Tibial nerve (tissue), 4 donors: ENCODE measurements at places on chromosomes 12 and 14. TPM values are rescaled to one million over a fixed set of nuclear protein-coding genes. Genes with fewer than 3 reads are reported as not detected.
A peak's percentile ranks its signal among the peaks of the same experiment; 100 is the strongest.

KCTD10 gene
- 59.8 TPM for total RNA-seq

FSCB gene
- 0.42 TPM for total RNA-seq

NOP9 gene
- total RNA-seq, result 18.8 TPM

KLRC3 gene
- not detected for total RNA-seq

BICDL1 gene
- total RNA-seq, result 1.4 TPM

TEAD4 gene
- 20.1 TPM for total RNA-seq

HOXC4 gene
- 5.2 TPM for total RNA-seq

RPS6KL1 gene
- total RNA-seq, result 4.2 TPM

DNA sequence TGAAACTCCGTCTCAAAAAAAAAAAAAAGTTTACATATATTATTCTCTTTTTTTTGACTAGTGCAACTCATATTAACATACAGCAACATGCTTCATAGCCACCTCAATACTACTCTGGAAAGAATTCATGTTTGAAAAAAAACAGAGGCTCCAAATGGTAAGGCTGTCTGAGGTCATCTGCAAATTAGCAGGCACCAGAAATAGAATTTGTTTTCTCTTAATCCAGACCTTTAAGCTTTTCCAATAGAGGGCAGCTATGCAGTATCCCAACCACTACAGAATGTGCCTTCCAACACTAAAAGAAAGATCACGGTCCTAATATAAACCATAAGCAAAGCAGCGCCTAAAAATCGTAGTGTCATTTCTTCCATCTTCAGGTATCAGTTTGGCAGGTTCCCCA, 12.0 kb downstream of the C2CD5 start:
- DNase-seq, result no peak
- no peaks in the 10 kb centered on the region for H3K4me1 ChIP-seq
- no peak overlapping the region for H3K27ac ChIP-seq
- no peaks in the 10 kb centered on the region for H3K36me3 ChIP-seq

DNA sequence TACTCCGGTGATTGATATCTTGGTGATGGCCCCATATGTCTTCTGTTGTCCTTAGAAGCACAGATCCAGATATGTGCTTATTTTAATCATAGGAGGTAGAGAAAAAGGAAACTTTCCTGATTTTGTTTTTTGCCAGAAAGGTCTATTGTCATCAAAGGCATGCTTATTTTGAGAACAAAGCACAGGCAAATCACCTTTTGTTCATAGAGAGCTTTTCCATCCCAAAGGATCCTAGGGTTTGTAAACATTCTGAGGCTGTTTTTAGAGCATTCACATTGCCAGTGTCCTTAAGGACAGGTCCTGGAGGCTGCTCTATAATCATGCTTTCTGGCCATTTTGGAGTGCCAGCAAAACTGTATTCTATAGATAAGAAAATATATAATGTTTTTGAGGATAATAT, 148.5 kb upstream of the SEL1L start:
- no peaks in the 10 kb centered on the region for H3K36me3 ChIP-seq
- DNase-seq, result no peak
- no peaks in the 10 kb centered on the region for H3K4me1 ChIP-seq
- no peak overlapping the region for H3K27ac ChIP-seq
- H3K27me3 ChIP-seq, result no peaks in the 10 kb centered on the region

DNA sequence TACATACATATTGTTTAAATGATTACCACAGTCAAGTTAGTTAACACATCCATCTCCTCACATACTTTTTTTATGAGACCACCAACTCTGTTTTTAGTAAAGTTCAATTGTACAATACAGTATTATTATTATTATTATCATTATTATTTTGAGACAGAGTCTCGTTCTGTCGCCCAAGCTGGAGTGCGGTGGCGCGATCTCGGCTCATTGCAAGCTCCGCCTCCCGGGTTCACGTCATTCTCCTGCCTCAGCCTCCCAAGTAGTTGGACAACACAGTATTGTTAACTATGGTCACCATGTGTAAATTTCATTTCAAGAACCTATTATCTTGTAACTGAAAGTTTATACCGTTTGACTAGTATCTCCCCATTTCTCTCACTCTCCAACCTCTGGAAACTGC, 942.0 kb upstream of the FBXO33 start:
- no peak overlapping the region for H3K27ac ChIP-seq
- no peaks in the 10 kb centered on the region for H3K4me1 ChIP-seq
- H3K36me3 ChIP-seq, result no peaks in the 10 kb centered on the region
- DNase-seq, result no peak

GRCh38 chr12:95014554-95014953, 11.1 kb upstream of the NDUFA12 start:
- no peak for DNase-seq
- no peaks in the 10 kb centered on the region for H3K36me3 ChIP-seq
- no peaks in the 10 kb centered on the region for H3K4me1 ChIP-seq
- H3K27ac ChIP-seq, result no peak overlapping the region
- H3K27me3 ChIP-seq, result no peaks in the 10 kb centered on the region
- H3K4me3 ChIP-seq, result no peak overlapping the region

DNA sequence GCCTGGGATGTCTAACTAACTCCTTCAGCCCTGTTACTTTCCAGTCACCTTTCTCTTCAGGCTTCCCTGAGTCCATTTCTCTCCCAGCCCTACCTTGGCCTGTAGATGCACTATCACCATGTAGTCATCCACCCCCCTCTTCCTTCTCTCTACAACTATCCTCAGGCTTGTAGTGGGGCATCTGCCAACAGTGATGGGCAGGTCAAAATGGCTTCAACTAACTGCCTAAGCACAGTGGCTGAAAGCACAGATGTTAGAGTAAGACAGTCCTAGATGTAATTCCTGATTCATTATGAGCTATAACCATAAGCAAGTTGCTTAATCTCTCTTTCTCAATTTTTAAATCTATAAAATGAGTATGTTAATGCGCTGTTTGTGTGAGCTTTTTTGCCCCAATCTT, 133.6 kb upstream of the NAV3 start:
- no peaks in the 10 kb centered on the region for H3K27me3 ChIP-seq
- H3K4me1 ChIP-seq, result no peaks in the 10 kb centered on the region
- no peak overlapping the region for H3K27ac ChIP-seq
- H3K36me3 ChIP-seq, result no peaks in the 10 kb centered on the region
- no peak overlapping the region for H3K4me3 ChIP-seq

DNA sequence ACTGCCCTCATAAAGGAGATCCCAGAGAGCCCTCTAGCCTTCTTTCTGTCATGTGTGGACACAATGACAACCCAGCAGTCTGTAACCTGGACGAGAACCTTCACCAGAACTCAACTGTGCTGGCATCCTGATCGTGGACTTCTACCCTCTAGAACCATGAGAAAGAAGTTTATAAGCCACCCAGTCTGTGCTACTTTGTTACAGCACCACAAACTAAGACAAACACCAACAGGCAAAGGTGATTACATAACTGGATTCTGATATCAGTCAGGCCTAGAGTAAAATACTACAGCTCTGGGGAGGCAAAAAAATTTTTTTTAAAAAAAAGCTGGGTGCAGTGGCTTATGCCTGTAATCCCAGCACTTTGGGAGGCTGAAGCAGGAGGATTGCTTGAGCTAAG, 18.5 kb downstream of the TM7SF3 start:
- H3K4me3 ChIP-seq, result no peak overlapping the region
- H3K27me3 ChIP-seq, result no peaks in the 10 kb centered on the region
- no peak for DNase-seq
- H3K4me1 ChIP-seq, result no peaks in the 10 kb centered on the region

GRCh38 chr12:11592484-11592883, 57.0 kb upstream of the ETV6 start:
- H3K27ac ChIP-seq, result no peak overlapping the region
- DNase-seq, result no peak
- H3K4me1 ChIP-seq, result no peaks in the 10 kb centered on the region
- no peaks in the 10 kb centered on the region for H3K36me3 ChIP-seq
- H3K27me3 ChIP-seq, result no peaks in the 10 kb centered on the region

GRCh38 chr14:34081101-34081575, 130.3 kb upstream of the EGLN3 start:
- no peaks in the 10 kb centered on the region for H3K27me3 ChIP-seq
- H3K36me3 ChIP-seq, result no peaks in the 10 kb centered on the region
- no peaks in the 10 kb centered on the region for H3K4me1 ChIP-seq
- H3K27ac ChIP-seq, result no peak overlapping the region

GRCh38 chr14:67413806-67414769, 2.1 kb upstream of the PLEK2 start:
- H3K27ac ChIP-seq, result no peak overlapping the region
- H3K36me3 ChIP-seq, result no peaks in the 10 kb centered on the region
- no peak overlapping the region for H3K4me3 ChIP-seq
- DNase-seq, result no peak
- no peaks in the 10 kb centered on the region for H3K4me1 ChIP-seq

- H3K36me3 ChIP-seq, result no peaks in the 10 kb centered on the region
- H3K4me3 ChIP-seq, result no peak overlapping the region
- DNase-seq, result no peak
- no peaks in the 10 kb centered on the region for H3K27me3 ChIP-seq
- no peak overlapping the region for H3K27ac ChIP-seq
- no peaks in the 10 kb centered on the region for H3K4me1 ChIP-seq
Observed at GRCh38 chr12:66852765-66853164, 173.9 kb upstream of the GRIP1 start.

- DNase-seq, result no peak
- no peaks in the 10 kb centered on the region for H3K36me3 ChIP-seq
- no peak overlapping the region for H3K4me3 ChIP-seq
Observed at GRCh38 chr12:666766-667308, 3.6 kb upstream of the NINJ2 start.

DNA sequence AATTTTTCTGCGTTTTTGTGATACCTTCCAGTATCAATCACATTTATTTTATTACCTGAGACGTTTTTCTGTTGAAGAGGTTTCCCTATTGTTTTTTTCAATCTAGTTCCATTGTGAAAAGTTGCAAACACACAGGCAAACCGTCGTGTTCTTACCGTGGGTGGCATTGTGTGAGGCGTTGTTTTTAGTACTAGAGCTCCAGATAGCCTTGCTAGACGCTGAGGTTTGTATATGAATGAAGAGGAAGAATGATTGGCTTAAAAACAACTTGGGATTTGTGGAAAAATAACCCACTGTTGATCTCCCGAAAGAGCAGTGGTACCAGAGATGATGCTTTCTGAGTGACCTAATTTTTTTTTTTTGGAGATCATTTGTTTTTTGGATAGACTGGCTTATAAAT, 1.0 kb downstream of the SOCS4 start:
- H3K27ac ChIP-seq, result peak overlapping the region; percentile 93
- H3K4me1 ChIP-seq, result peaks cover 5% of the 10 kb centered on the region
- DNase-seq, result no peak
- H3K27me3 ChIP-seq, result no peaks in the 10 kb centered on the region

- no peaks in the 10 kb centered on the region for H3K36me3 ChIP-seq
- H3K4me1 ChIP-seq, result peaks cover 12% of the 10 kb centered on the region
- no peaks in the 10 kb centered on the region for H3K27me3 ChIP-seq
- H3K4me3 ChIP-seq, result peak overlapping the region; percentile 63
Observed at GRCh38 chr14:67515386-67516079, 17.6 kb upstream of the PLEKHH1 start.

- no peak overlapping the region for H3K27ac ChIP-seq
- H3K27me3 ChIP-seq, result no peaks in the 10 kb centered on the region
- DNase-seq, result no peak
- H3K4me3 ChIP-seq, result no peak overlapping the region
- no peaks in the 10 kb centered on the region for H3K36me3 ChIP-seq
- no peaks in the 10 kb centered on the region for H3K4me1 ChIP-seq
Observed at GRCh38 chr12:3000548-3001275, 41.5 kb downstream of the TEAD4 start.

DNA sequence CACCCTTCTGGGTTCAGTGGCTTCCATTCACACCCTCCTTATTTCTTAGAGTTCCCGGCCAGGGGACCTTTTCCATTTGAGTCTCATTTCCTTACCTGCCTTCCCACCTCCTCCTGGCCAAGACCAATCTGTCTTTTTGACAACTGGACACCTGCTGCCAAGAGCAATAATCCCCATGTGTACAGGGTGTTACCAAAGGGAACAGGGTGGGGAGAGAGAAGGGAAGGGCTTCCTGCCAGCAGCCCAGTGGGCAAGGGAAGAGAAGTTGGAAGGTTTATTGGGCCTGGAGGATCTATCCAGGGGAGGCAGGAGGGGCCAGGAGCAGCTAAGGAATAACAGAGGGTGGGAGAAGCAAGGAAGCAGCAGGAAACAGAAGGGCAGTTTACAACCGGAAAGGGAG, 346.2 kb downstream of the C12orf75 start:
- H3K27me3 ChIP-seq, result no peaks in the 10 kb centered on the region
- H3K27ac ChIP-seq, result peak overlapping the region; percentile 0
- no peak for DNase-seq
- H3K36me3 ChIP-seq, result no peaks in the 10 kb centered on the region

- no peaks in the 10 kb centered on the region for H3K27me3 ChIP-seq
- no peaks in the 10 kb centered on the region for H3K4me1 ChIP-seq
- H3K4me3 ChIP-seq, result no peak overlapping the region
- no peak for DNase-seq
Observed at GRCh38 chr12:65999564-66000280, 130.8 kb downstream of the LLPH start.

DNA sequence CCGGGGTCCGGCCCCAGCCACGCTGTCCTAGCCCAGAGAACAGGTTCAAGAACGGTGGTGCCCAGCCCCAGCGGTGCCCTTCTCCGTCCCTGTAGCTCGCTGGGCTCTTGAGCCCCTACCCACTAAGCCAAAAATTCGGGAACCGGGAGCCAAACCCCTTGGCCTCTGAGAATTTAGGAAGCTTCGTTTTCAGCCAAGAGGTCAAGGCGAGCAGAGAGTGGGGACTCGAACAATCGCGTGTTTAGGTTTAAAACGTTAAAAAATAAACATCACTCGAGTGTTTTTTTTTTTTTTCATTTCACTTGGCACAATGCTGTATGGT, 6.2 kb downstream of the SIX1 start:
- H3K4me1 ChIP-seq, result peaks cover 9% of the 10 kb centered on the region
- no peak for DNase-seq
- H3K27me3 ChIP-seq, result peaks cover 100% of the 10 kb centered on the region
- H3K27ac ChIP-seq, result no peak overlapping the region

GRCh38 chr14:104561124-104561557, 18.4 kb upstream of the C14orf180 start:
- H3K4me1 ChIP-seq, result no peaks in the 10 kb centered on the region
- DNase-seq, result no peak
- no peak overlapping the region for H3K4me3 ChIP-seq
- no peaks in the 10 kb centered on the region for H3K27me3 ChIP-seq
- H3K27ac ChIP-seq, result no peak overlapping the region

DNA sequence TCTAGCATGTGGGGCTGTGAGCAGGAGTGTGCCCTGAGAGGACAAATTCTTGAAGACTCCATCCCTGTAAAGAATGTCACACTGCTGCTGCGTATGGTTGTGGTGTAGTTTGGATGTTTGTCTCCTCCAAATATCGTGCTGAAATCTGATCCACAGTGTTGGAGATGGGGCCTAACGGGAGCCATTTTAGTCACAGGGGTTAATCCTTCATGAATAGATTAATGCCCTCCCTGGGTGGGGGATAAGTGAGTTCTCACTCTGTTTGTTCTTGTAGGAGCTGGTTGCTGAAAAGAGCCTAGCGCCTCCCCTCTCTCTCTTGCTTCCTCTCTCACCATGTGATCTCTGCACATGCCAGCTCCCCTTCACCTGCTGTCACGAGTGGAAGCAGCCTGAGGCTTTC, 94.5 kb upstream of the VASH1 start:
- H3K27me3 ChIP-seq, result no peaks in the 10 kb centered on the region
- no peaks in the 10 kb centered on the region for H3K4me1 ChIP-seq
- no peak for DNase-seq
- no peak overlapping the region for H3K27ac ChIP-seq
- H3K4me3 ChIP-seq, result no peak overlapping the region

GRCh38 chr14:70665448-70666360, 24.0 kb downstream of the TTC9 start:
- no peak overlapping the region for H3K27ac ChIP-seq
- no peaks in the 10 kb centered on the region for H3K27me3 ChIP-seq
- H3K36me3 ChIP-seq, result no peaks in the 10 kb centered on the region
- DNase-seq, result no peak
- no peak overlapping the region for H3K4me3 ChIP-seq
